Amygdala (tissue), 56 donors: ENCODE measurements at places on chromosomes 5 and 9.

- no peak for DNase-seq
Observed at GRCh38 chr5:1545126-1545804, 21.5 kb upstream of the LPCAT1 start.

- no peak for DNase-seq
Observed at GRCh38 chr9:108885643-108886348, 23.7 kb downstream of the ACTL7A start.

DNA sequence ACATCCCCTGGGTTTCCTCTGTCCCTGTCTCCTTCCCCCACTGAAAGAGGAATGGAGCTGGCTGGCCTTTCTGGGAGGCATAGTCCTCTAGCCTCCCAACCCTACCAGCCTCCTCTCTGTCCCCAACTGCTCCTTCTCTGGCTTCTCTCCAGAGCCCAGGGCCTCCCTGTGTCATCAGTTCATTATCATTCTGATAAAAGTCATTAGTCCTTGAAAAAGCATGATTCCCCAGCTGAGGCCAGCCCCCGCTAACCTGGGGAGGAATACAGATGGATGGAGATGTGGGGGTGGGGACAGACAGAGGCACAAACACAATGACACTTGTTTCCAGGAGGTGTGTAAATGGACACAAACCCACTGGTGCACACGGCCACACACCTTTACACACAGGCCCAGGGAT lies 73.6 kb upstream of the HSPA9 start:
- no peak for DNase-seq

GRCh38 chr5:77662635-77663034 lies 24.1 kb upstream of the OTP start:
- DNase-seq: no peak

DNA sequence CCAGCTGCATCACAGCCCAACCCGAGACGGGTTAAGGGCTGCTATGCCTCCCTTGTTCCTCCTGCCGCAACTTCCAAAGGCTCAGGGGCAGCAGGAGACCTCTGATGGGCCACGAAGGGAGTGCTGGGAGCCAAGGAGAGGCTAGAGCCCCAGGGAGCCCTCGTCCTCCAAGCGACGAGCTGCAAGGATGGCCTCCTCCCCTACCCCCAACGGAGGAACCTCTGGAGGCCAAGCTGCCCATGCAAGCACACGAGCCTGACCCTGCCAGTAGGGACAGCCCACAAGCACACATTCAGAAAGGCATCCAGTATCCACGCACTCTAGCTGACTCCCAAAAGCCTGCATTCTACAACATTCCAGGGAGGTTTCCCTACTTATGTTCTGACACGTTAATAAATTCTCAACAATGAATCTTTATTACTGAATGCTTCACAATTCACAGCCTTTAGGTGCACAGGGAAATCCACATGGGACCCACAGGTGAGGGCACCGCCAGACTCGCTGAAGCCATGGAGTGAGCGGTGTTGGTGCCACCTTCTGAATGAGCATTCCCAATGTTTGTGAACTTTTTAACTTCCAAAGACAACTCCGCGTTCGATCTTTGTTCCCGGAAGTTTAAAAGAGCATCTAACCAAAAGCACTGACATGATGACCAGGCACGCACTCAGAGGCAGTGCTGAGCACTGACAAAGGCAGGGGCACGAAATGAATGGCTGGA lies 28.7 kb downstream of the IPPK start:
- DNase-seq: no peak

DNA sequence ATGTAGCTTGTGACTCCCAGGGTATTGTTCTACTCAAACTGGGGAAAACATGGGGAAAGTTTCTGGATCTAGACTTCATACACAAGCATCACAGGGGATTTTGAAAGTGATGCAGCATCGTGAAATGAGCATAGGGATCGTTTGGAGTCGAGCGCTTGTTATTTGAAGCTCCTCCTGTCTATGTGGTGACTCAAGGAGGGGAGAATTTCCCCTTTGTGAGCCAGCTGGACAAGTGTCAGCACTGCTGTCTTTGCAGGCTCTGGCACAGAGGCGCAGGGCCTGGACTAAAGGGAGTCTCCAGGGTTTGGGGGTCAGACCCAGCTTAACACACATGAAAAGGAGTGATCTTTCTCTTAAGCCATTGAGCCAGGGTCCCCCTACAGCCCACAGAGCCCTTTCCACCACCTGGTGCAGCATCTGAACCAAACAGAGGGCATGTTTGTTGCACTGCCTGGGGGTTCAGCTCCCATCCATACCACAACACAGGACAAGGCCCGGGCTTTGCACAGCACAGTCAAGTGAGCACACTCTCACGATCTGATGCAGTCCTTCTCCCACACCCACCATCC lies 51.0 kb downstream of the IRF1 start:
- DNase-seq: no peak

GRCh38 chr5:93017849-93018248 lies 563.2 kb downstream of the NR2F1-AS1 start:
- no peak for DNase-seq

DNA sequence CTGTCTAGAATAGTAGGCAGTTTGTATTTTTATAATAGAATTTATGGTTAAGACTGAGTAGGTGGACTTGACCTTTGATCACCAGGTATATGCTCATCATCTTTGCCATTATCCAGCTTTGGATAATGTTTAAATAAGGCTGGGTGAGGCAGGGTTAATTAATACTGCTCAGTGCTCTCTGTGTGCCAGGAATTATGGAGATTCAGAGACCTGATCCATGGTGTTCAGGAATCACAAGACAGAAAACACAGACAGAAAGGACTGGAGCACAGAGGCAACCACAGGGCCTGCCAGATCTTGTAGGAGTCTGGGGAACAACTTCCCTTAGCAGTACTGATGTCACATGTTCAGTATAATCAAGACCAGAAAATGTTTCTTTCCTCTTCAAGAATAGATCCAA lies 186.3 kb upstream of the ADCY2 start:
- no peak for DNase-seq

DNA sequence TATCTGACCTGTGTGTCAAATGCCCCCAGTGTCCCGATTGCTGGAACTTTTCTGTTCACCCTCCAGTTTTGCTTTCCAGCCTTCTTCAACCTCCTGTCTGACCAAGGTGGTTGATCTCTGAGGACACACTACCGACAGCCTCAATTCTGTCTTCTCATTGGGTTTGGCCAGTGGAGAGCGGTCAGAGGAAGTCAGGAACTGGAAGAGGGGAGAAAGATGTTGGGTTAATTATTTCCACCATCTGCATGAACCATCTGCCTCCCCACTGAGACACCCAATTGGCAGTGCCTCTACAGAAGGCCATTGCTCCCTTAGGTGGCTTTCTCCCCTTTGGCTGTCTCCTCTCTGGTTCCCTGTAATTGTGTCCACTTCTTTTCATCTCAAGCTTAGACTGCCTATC lies 154.3 kb upstream of the RAI14 start:
- DNase-seq: no peak

DNA sequence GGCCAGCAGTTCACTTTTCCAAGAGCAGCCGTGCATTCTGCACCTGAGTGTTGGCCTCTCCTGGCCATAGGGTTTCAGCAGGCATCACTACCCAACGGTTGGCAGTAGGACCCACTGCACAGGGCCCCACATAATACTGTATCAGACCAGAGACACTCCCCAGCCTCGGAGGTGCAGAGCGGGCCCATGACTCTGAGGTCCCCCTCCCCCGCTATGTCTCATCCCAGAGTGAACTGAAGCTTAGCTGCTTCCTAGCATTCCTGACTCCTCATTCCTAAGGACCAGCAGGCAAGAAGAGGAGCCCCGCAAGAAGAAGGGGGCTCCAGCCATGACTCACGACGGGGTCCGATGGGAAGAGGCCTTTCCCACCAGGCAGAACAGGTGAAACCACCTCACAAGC lies 67.2 kb downstream of the CAMSAP1 start:
- DNase-seq: no peak

- no peak for DNase-seq
Observed at GRCh38 chr5:2239201-2239910, 356.6 kb upstream of the IRX4 start.

DNA sequence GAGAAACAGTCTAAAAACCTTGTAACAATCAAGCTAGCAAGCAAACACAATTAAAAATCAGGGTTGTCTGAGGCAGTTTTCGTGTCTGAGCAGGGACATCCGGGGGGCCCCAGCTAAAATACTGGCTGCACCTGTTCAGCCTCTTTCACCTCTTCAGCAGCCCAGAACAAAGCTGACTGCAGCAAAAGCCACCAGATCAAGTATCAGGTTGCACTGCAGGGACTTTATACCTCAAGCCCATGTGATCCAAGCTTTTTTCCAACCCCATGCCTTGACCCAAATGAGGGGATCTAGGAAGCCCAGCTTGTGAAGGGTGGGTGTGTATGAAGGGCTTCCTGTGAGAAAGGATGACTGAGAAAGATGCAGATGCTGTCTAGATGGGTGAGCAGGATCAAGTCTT lies 133.4 kb downstream of the SEMA6A start:
- DNase-seq: no peak

- DNase-seq: no peak
Observed at GRCh38 chr5:14400085-14400484, 181.5 kb upstream of the OTULINL start.

DNA sequence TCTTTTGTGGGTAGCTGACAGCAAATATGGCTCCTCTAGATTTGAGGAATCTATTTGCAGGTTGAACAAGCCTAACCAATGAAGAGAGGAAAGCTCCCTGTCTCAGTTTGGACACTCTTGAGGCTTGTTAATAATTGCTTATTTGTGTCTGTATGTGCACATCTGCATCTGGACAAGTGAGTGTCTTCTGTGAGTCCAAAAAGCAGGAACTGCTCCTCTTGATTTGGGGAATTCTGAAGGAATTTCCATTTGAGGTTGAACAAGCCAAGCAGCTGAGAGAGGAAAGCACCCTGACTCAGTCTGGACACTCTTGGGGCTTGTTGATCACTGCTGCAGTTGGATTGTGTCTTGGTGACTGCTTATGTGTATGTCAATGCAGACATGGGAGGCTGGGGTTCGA lies 211.6 kb downstream of the DTWD2 start:
- no peak for DNase-seq

DNA sequence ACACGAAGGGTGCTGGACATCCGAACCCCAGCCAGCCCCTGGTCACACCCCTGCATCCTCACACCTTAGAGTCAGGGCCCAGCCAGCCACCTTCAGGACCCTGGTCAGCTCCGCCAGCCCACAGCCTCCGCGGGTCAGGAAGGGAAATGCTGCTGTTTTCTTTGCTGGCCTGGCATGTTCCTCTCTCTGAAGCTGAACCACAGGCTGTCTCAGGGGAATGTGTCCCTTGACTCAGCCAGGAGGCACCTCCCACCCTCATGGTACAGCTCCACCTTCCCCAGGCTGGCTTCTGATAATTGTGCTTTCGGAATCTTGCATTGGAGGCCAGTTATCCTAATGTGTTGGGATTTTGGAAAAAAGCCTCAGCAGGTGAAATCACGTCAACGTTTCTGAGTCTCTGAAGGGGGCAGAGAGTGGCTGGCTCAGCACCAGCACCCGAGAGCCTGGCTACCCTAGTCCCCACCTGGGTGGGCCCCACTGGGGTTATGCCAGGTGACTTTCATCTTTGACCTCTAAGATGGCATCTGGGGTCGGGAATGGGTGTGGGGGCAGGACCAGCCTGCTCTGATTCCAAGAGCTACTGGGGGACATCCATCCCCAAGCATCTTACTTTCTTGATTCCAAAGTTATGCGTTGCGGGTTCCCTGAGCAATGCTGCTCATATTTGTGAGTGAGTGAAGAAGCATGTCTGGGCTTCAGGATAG lies 9.8 kb upstream of the OLFM1 start:
- no peak for DNase-seq

- DNase-seq: no peak
Observed at GRCh38 chr5:71482132-71482531, 26.7 kb downstream of the BDP1 start.

DNA sequence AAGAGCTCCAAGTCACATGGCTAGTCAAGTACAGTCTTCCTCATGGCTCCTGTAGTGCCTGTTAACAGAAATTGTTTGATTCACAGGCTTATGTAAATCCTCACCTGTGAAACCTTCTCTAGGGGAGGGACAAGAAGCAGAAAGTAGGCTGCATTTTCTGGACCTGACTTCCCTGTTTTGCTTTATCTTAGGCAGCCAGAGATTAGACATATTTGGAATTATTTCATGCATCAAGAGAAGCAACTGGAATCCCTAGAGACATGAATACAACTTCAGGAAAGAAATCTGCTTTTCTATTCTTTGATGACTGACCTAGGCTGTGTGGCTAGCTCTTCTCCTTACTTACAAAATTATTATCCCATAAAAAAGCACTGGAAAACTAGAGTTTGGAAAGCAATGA lies 52.3 kb downstream of the CAST start:
- no peak for DNase-seq

- DNase-seq: no peak
Observed at GRCh38 chr5:153860195-153860886, 178.4 kb downstream of the FAM114A2 start.

GRCh38 chr5:28862137-28862859 lies 1823.9 kb upstream of the CDH9 start:
- no peak for DNase-seq

GRCh38 chr5:142746532-142747433 lies 23.4 kb upstream of the ARHGAP26 start:
- DNase-seq: no peak

DNA sequence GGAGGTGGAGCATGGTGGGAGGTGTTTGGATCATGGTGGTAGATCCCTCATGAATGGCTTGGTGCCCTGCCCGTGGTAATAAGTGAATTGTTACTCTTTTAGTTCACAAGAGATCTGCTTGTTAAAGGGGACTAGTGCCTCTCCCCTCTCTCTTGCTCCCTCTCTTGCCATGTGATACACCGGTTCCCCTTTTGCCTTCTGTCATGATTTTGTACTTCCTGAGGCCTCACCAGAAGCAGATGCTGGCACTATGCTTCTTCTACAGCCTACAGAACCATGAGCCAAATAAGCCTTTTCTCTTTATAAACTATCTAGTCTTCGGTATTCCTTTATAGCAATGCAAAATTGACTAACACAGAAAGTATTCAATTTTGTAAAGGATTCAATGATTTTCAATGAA lies 817.1 kb downstream of the TLR4 start:
- DNase-seq: no peak

DNA sequence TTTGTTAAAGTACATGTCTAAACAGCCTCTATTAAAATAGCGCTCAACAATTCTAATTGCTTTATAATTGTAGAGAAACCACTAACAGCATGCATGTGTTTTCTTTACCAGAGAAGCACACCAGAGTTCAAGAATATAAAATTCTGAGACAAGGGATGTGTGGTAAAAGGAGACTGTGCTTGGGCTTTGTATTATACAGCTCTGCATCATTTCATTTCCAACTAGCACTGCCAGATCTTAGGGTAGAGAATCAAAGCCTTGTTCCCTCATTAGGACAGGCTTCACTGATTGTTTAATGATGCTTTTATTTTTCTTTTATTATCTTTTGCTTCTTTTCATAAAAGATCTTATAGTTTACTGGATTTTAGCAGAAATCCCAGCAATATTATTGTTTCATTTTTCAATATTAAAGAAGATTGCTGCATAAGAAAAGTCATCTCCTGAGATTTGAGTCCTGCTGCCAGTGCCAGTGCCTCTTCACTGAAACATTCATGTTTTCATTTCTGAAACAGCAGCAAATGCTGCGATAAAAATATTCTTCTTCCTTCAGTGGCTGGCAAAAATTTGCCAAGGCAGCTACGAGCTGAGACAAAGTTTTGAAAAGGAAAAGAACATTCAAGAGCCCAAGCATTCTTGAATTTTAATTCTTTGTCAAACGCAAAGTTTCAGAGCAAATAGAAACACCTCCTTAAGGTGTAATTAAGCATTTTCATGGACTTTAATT lies 491.0 kb upstream of the PIK3R1 start:
- no peak for DNase-seq

- no peak for DNase-seq
Observed at GRCh38 chr5:11222169-11222568, 461.1 kb upstream of the DAP start.
